A549 treated with GW870086 at 1 μM for 4 hours (cell line): ENCODE measurements at places on chromosomes 3 and 15. TPM values are rescaled to one million over a fixed set of nuclear protein-coding genes. Genes with fewer than 3 reads are reported as not detected.

Gene TM2D3
- 29.7 to 33.4 TPM (median 31.0 TPM) in 5 replicates for total RNA-seq

Gene GABRB3
- total RNA-seq = 54.9 to 82.0 TPM (median 76.9 TPM) in 5 replicates

Gene OR5K2
- total RNA-seq = not detected in 5 replicates

Gene FEZF2
- not detected in 5 replicates for total RNA-seq

Gene LCMT2
- 6.1 to 7.7 TPM (median 6.7 TPM) in 5 replicates for total RNA-seq

Gene ITIH1
- total RNA-seq = not detected in 5 replicates

Gene KBTBD13
- total RNA-seq = not detected in 5 replicates

Gene GOLGA8O
- total RNA-seq = 0.14 to 0.37 TPM (median 0.24 TPM) in 5 replicates

Gene ZIC4
- not detected in 5 replicates for total RNA-seq

Gene TERC
- not detected in 5 replicates for total RNA-seq

Gene PLA1A
- 0.11 to 0.56 TPM (median 0.44 TPM) in 5 replicates for total RNA-seq

Gene GCHFR
- 7.1 to 9.0 TPM (median 7.4 TPM) in 5 replicates for total RNA-seq

Gene IL16
- 0.21 TPM in 1 of 5 replicates, not detected in the others for total RNA-seq

Gene NEO1
- total RNA-seq = 25.5 to 37.0 TPM (median 31.8 TPM) in 5 replicates

Gene PDHB
- total RNA-seq = 56.4 to 64.2 TPM (median 59.9 TPM) in 5 replicates

Gene FURIN
- 43.7 to 65.2 TPM (median 59.3 TPM) in 5 replicates for total RNA-seq

Gene UCN2
- 8.0 to 10.3 TPM (median 8.5 TPM) in 5 replicates for total RNA-seq

Gene RTP4
- total RNA-seq = not detected in 5 replicates

Gene COLQ
- total RNA-seq = 0.23 to 0.65 TPM (median 0.26 TPM) in 5 replicates

Gene FOXB1
- total RNA-seq = not detected in 5 replicates

Gene CCR1
- not detected in 5 replicates for total RNA-seq

Gene CNTN3
- total RNA-seq = not detected in 5 replicates

Gene CTNNB1
- total RNA-seq = 171 to 210 TPM (median 183 TPM) in 5 replicates

Gene GOLGA8H
- total RNA-seq = 1.6 to 3.1 TPM (median 2.7 TPM) in 5 replicates

Gene SYNM
- 32.6 to 36.3 TPM (median 33.6 TPM) in 5 replicates for total RNA-seq
